Fibroblast of skin of left quadriceps (primary cell): ENCODE measurements at places on chromosomes 3 and 15.

DNA sequence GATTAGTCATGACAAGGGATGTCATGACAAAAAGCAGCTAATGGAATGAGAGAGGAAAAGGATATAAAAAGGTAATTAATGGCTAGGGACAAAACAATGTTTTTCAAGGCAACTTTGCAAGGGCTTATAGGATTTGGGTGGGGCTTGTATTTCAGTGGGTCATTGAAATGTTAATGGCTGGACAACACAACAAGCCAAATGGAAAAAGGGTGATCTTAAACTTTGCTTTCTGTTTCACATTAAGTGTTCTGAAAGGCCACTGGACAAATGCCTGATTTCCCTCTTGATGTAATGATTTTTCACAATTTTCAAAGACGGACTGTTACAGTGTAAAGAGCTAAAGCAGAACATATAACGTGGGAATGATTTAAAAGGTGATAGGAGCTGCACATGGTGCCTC, 345.0 kb downstream of the TUSC7 start:
- DNase-seq, result no peak

- DNase-seq, result peak; percentile 42
Measured at GRCh38 chr3:178137831-178138230, 398.4 kb upstream of the KCNMB2 start.

- no peak for DNase-seq
Measured at GRCh38 chr15:34206011-34206410, 3.9 kb downstream of the KATNBL1 start.

- no peak for DNase-seq
Measured at GRCh38 chr3:133874344-133874743, 21.3 kb downstream of the RAB6B start.

DNA sequence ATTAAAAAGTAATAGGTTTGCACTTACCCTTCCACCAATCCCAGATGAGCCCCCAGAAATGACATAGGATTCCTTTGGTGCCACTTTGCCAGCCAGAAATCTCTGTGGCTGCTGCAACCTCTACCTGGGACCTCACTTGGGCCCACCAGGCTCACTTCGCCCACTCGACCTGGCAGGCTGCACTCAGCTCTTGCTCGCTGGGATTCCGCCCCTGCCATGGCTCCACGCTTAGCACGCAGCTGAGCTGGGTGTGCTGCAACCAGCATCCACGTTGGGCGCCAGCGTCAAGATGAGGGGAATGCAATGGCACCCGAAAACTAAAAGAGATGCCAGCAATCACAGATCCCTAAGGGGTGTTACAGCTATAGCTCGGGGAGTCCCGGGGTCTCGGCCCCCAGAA, 761.0 kb downstream of the NAALADL2 start:
- no peak for DNase-seq

DNA sequence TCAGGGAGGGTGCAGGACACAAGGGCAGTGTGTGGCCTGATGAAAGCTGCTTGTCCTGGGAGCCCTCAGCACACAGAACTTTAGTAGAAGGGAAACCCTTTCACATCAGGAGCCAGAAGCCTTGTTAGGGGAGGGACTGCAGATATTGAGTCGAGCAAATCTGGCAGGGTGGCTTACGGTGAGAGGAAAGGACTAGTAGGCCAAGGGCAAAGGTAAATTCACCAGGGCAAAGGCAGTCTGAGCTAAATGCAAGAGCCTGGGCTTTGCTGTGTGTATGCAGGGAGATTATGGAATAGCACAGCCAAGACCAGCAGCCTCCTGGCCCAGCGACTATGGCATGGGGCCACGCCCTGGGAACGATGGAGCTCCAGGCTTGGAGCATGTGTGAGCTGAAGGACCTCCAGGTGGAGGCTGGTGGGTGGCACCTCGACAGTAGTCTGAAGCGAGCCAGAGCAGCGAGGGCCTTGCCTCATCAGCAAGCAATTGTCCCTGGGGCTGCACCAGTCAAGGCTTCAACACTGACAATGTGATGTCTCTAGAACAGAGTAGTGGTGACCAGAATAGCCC, 76.1 kb downstream of the CCR1 start:
- no peak for DNase-seq

- no peak for DNase-seq
Measured at GRCh38 chr3:140384028-140384771, 293.7 kb upstream of the TRIM42 start.

GRCh38 chr3:154799800-154800199, 280.3 kb upstream of the MME start:
- no peak for DNase-seq

DNA sequence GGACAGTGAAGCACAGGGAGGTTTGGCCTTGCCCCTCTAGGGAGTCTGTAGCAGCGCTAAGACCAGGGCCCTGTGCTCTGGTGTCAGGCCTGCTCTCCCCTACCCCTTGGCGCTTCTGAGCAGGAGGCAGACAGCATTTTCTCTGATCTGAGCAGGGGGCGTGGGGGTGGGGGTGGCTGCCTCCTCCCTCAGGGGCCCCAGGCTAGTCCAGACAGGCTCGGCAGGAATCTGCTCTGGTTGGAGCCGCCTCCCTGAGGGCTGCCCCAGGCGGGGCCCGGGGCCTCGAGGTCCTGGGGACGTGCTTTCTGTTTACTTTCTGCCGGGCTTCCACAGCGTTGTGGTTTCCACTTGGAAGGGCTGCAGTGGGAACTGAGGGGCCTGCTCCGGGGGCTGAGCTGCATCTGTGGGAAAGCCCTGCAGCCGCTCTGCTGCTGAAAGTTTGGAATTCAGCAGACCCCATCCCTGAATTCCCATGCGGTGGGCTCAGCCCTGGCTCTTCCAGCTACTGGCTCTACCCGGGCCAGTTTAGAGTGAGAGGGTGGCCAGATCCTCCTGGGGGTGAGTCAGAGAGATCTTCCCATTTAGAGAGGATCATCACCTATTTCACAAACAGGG, 105.4 kb downstream of the LINGO1 start:
- peak; percentile 25 for DNase-seq

DNA sequence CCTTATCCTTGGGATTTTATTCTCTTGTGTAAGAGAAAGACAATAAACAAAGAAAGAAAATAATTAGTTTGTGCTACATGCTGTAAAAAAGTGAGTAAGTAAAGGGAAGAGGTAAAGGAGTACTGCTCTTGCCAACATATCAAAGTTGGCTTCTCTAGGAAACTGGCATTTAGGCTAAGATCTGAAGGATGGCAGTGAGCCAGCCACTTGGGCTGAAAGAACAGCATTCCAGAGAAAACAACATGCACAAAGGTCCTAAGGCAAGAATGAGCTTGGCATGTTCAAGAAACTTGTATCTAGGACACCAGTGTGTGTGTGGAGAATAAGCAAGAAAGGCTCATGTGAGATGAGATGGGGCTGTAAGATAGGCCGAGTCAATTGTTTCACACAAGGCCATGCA, 245.5 kb upstream of the MANF start:
- DNase-seq, result no peak

DNA sequence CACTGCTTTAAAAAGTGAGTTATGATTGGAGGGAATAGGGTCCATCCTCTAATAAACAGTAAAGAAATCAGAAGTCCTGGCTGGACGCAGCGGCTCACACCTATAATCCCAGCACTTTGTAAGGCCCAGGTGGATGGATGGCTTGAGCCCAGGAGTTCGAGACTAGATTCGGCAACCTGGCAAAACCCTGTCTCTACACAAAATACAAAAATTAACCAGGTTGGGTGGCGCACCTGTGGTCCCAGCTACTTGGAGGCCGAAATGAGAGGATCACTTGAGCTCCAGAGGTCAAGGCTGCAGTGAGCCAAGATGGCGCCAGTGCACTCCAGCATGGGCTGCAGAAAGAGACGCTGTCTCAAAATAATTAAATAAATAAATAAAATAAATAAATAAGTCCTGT, 171.2 kb downstream of the POTEB3 start:
- no peak for DNase-seq

DNA sequence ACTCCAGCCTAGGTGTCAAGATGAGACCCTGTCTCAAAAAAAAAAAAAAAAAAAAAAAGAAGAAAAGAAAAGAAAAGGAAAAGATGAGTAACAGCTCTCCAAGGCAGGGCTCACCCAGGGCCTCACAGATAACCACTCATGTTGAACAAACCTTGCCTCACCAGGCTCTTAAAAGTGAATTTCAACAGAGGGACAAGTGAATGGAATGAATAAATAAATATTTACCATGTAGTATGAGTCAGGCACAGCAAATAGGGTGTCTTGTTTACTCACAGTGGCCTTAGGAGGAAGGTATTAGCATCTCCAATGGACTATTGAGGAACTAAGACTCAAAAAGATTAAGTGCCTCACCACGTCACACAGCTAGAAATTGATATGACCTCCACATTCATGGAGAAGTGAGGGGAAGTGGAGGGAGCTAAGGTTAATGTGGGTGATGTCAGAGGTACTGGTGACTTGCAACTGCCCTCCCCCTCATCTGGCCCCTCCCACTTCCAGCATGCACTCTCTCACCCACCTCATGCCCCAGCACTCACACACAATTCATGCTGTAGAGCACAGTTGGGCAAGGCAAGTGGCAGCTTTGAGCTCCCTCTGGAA, 255.5 kb downstream of the UACA start:
- DNase-seq, result no peak

- no peak for DNase-seq
Measured at GRCh38 chr3:35744419-35744818, 105.1 kb downstream of the ARPP21 start.

GRCh38 chr3:25454005-25454927, 26.2 kb downstream of the RARB start:
- DNase-seq, result peak; percentile 93

DNA sequence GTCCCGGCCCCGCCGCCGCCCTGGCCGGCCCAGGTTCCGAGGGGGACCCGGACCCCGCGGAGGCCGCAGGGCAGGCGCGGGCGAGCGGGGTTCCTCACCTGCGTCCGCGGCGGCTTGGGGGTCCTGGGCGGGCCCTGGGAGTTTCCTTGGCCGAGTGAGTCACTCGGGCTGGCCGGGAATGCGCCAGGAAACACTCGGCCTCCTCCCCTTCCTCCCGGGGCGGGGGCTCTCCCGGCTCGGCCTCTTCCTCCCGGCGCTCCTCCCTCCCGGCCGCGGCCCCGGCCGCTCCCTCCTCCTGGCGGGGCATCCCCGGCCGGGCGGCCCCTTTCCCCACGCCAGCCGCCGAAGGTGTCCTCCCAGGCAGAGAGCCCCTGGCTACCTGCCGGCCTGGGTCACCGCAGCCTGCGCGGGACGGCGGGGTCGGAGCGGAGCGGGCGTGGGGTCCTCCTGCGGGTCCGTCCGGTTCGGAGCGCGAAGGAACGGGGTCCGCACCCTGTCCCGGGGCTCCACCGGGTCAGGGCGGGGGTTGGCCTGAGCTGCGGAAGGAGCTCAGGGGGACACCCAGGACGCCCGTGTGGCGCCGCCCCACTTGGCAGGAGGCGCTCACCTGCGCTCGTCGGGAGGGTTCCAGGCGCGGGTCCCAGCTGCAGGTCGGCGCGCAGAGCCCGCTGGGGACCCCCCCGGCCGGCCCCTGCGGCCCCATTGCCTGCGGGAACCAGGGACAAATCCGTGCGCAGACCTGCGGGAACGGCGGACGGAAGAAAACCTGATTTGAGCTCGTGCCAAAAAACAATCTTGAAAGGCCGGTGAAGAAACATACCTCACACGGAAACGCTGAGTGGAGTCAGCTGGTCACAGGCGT, at the start of gene CYFIP1:
Gene CYFIP1 (minus strand): TSS at position 180 of the 862 bp plus-strand sequence. CDS start 33,083 bp downstream, outside the sequence.
- DNase-seq, result peak; percentile 73

GRCh38 chr15:95371664-95372063, 958.8 kb upstream of the NR2F2 start:
- no peak for DNase-seq

GRCh38 chr3:117019082-117019713, 309.6 kb downstream of the TUSC7 start:
- peak; percentile 54 for DNase-seq

DNA sequence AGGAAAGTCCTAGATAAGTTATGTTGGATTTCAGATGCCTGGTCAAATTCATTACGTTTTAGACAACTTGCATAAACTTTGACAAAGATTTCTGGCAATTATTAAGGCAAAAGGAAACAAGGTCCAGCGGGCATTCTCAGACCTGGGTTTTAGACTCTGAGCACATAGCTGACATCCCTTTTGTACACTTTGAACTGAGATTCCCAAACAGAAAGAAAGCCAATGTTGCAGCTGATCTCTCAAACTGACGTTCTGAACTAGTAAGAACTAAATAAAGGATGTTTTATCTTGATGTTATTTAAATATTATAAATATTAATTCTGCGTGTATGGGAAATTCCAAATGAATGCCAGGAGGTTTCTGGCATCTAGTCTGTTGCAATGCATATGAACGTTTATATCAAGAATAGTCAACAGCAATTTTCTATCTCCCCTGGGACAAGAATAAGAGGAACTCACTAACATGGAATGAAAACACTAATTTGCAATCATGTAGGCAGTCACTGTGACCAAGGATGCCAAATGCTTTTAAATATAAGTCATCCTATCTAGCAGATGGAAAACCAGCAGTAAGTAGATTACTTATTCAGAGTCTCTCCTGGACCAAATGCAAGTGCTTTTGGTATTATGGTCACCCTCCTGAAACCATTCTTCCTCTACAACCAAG, 202.1 kb downstream of the GREM1 start:
- DNase-seq, result peak; percentile 99

GRCh38 chr15:80701676-80702311, 6.7 kb downstream of the ABHD17C start:
- DNase-seq, result no peak

- DNase-seq, result no peak
Measured at GRCh38 chr3:10374311-10374710, 53.4 kb upstream of the SEC13 start.

DNA sequence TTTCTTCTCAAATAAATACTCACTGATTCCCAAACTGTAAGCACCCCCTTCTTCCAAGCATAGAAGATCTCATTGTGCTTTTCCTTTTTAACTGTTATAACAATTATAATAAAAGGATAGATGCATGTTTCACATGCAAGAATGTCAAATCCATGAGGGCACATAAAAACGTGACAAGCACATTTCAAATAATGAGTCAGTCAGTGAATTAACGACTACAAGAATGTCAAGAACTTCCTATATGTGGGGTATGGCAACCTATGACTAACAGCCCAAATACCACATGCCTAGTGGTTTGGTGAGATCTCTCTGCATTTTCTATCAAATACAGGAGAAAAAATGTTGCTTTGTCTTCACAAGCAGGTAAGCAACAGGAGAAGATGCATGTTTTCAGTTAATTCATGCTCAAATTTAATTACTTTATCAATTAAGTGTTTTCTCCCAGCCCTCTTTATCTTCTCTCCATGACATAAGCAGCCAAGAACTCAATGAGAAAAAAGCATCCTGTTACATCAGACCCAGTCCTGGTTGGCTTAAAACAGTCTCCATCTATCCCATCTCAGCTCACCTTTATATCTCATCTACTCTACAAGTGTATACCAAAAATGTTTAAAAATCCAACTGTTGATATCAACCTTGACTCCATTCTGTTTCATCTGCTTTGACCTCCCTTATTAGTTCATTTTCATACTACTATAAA, 181.5 kb upstream of the LMCD1 start:
- peak; percentile 78 for DNase-seq

DNA sequence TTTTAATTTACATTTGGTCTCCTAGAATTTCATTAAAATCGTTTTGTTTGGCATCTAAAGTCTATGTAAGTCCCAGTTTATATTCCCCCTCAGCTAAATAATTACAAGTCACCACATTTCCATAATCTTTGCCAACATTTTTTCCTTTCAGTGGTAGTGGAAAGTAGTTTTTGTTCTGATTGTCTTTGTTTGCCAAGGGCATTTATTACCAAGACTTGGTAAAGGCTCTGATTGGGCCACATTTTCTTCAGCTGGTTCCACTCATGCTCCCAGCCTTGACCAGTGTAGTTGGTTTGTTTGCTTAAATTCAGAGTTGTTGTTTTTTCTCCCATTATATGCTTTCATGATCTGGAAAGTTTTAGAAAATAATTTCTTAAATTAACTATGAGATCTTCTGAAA, 153.4 kb upstream of the MME start:
- DNase-seq, result no peak

GRCh38 chr15:22952796-22953579, 27.2 kb downstream of the CYFIP1 start:
- DNase-seq, result no peak

GRCh38 chr3:50347187-50347813, 1.8 kb upstream of the ZMYND10 start:
- DNase-seq, result no peak
